ENCODE measurements at places on chromosomes 1 and 21.
A peak's percentile ranks its signal among the peaks of the same experiment; 100 is the strongest.

DNA sequence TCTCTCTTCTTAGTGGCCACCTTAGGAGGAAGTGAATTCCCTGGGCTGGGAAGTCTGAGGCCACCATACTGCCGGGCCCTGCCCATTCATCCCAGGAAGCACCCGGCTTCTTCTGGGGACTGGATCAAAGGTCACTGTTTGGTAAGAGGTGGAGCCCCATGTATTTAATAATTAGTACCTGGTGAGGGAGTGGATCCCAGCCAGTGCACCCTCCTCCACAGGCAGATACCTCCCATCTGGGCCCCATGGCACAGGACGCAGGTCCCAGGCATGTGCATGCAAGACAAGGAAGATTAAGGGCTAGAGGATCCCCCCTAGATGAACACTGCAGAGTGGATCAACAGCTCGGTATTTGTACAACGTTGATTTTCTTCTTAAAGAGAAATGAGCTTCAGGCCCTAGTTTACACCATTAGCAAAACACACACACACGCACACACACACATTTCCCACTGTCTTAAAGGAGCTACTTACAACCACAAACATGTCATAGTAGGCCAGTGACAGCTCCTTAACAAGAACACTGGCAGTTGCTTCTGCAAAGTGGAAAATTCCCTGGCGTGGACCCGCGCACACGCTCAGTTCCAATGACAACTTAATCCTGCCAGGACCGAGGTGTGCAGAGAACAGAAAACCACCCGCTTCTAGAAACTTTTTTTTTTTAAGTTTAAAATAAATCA lies 90.7 kb downstream of the MRPL37 start:
- no peak for DNase-seq

DNA sequence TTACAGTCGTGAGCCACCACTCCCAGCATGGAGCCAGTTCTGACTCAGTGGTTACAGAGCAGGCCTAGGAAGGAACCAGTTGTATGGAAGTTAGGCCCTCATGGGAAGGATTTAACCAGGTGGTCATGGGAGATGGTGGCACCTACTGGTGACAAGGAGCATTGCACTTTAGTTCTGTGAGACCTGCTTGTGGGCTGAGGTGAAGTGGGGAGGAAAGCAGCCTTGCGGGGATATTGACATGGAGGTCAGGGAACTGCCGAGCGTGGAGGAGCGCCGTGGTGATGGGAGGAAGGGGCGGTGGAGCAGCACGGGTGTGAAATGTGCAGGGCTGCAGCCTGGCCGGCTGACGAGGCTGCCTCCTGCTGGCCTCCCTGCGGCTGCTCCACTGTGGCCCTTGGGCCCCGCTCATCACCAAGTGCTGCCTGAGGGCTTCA lies 100.4 kb downstream of the GALNT2 start:
- DNase-seq: peak; percentile 57

GRCh38 chr1:176682830-176683535 lies 220.0 kb downstream of the PAPPA2 start:
- no peak for DNase-seq

DNA sequence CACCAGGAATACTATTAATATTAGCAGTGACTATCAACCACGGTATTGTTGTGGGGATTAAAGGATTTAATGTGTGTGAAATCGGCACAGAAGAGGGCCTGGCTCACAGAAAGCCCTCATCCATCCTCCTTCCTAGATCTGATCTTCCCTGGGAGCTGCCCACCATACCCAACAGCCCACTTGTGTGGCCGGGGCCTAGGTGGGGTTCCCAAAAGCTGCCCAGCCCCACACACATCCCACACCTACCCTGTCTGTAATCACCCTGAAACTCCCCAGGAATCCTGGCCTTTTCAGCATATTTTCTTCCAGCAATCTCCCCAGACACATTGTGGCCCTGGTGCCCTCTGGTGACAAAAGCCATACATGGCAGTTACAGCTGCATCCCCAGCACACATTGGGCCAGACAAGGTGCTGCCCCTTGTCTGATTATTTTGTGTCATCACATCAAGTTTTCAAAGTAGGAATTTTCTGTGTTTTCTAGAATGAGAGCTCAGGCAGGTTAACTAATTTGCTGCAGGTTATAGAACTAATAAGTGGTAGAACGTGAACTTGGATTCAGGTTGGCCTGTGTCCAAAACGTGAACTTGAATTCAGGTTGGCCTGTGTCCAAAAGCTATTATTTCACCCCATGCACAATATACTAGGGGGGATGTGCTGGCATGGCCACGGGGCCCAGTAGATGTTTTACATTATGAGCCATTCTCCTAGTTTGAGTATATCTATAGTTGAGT lies 5.3 kb upstream of the SLC6A9 start:
- DNase-seq: no peak

DNA sequence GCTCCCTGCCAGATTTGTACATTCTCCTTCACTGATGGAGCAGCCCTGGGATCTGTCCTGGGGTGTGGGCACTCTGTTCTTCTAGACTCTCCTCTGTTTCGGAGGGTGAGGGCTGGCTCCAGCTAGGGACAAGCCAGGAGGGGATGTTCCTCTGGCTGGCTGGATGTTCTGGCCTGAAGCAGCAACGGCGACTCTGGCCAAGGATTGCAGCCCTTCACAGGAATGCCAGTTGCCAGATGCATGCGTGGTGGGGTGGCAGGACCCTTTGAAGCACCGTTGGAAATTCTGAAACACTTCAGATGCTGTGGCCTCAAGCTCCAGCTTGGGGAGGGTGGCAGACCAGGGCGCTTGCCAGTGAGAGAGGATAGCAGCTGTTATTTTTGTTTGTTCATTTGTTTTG lies 210.9 kb downstream of the TRABD2B start:
- no peak for DNase-seq

GRCh38 chr21:32389337-32390015 lies 3.3 kb downstream of the URB1 start:
- DNase-seq: no peak

- no peak for DNase-seq
These were observed 459.4 kb downstream of the NPHP4 start for GRCh38 chr1:5532811-5533210.

DNA sequence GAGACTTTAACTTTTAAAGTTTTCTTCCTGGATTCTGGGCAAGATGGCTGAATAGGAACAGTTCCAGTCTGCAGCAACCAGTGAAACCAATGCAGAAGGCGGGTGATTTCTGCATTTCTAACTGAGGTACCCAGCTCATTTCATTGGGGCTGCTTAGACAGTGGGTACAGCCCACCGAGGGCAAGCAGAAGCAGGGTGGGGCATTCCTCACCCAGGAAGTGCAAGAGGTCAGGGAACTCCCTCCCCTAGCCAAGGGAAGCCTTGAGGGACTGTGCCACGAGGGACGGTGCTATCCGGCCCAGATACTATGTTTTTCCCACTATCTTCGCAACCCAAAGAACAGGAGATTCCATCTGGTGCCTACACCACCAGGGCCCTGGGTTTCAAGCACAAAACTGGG lies 121.0 kb downstream of the VAV3 start:
- DNase-seq: no peak

DNA sequence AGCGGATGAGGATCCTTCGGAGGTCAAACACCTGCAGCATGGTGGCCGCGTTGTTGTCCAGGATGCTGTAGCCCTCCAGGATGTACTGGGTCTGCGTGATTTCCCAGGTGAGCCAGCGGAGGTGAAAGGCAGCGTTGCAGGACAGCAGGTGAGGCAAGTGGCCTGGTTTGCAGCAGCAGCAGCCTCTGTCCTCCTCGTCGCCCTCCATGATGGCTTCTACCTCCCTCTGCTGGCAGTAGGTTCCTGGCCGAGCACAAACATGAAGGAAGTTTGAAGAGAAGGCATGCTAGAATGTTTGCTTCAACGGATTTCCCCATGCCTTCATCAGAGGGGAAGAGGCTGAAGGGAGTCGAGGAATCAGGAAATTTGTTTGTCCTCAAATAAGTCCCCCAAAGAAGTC lies 74.7 kb downstream of the NTPCR start:
- DNase-seq: no peak

DNA sequence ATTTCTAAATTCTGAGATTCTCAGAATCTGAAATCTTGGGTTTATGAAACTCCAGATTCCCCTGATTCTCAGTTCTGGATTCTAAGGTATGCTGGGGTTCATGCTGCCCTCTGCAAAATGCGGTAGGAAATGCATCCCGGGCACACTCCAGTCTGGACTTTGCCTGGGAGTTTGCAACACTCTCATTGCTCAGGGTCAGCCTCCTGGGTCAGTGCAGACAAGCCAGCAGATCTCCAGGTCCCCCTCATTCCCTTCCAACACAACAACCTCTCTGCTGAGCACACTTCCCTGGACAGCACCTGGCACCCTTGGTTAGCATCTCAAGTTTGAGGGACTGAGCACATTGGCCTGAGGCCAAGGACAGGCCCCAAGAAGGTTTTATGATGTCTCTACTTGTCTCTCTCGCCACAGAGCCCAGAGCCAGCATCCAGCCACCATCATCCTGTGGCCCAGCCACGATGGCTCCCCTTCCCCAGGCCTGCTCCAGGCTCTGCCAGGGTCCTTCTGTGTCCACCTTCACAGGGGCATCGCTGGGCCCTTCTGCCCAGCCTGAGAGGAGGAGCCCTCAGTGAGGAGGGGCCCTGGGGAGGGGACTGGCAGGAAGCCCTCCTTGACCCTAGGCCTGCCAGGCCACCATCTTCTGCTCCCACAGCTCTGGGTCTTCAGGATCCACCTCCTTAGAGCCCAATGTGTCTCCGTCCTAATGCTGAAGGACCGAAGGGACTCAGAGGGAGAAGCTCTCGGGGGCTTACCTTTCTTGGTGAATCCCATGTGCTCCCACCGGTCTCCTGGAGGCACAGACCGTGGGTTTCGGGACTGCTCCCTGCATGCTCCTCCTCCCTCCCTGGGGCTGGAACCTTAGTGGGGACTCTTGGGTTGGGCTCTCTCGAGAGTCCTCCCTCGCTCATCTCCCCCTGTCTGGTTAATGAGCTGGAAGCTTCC lies 550.7 kb downstream of the PTPRU start:
- DNase-seq: no peak

DNA sequence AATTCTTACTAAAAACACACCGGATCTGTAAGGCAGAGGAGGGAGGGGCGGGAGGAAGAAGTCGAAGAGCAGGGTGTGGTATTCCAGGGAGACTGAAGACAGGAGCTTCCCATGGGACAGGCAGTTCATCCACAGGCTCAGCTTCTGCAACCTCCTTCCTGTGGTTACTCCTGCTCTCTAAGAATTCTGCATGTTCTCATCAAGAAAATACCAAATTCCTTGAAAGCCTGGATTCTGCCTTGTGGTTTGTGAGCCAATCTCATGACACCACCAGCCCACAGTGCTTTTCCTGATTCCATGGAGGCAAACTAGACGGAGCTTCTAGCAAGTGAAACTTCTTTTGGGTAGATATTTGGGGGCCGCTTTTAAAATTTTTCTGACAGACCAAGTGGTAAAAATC lies 1.1 kb upstream of the ST6GALNAC3 start:
- no peak for DNase-seq

GRCh38 chr21:15441060-15441493 lies 288.7 kb upstream of the USP25 start:
- no peak for DNase-seq

GRCh38 chr1:15835741-15836510 lies 11.6 kb upstream of the SPEN start:
- peak; percentile 100 for DNase-seq

DNA sequence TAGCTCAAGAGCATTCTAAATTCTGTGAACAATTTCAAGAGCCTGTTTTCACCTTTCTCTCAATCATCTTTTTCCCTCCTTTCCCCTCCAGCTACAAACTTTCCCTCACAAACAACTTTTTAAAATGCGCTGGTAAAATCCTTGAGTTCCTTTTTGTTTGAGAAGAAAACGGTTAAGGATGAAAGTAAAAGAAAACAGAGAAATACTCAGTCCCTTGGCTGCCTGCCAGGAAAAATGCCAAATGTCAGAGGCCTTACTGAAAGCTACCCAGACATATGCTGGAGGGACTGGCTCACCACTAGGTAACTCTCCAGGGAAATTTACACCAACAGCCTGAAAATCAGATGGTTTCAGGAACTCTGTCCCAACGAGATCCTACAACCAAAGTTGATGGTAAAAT lies 11.0 kb upstream of the SERBP1 start:
- no peak for DNase-seq

DNA sequence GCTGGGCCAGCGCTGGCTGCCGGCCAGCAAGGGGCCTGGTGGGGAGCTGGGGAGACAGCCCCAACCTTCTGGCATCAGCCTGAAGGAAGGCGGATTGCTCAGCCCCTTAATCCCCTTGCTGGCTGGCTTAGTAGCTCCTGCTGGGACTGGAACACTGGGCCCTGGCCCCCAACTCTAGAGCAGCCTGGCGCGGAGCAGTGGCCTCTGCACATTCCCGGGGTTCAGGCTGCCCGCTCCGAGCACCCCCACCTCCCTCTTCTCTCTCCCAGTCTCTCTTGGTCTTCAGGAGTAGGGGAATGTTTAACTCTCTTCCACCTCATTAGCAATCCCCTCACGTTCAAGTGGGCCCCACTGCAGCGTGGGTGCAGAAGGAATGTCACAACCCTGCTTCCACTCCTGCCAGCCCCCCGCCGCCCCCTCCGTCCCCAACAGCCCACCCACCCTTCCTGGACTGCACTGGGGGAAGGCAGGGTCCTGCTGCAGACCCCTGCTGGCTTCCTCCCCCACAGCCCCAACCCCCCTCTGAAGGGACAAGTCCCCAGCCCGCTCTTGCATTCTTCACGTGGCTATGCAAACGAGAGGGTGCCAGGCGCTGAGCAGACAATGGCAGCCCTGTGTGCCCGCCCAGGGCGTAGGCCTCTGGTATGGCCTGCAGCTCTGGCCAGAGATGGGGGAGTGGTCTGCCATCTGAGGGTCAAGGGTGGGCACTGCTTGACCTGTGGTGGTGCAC lies 980 bp upstream of the CLDN19 start:
- no peak for DNase-seq

- no peak for DNase-seq
These were observed 10.7 kb upstream of the OTUD7B start for GRCh38 chr1:150021191-150021694.

DNA sequence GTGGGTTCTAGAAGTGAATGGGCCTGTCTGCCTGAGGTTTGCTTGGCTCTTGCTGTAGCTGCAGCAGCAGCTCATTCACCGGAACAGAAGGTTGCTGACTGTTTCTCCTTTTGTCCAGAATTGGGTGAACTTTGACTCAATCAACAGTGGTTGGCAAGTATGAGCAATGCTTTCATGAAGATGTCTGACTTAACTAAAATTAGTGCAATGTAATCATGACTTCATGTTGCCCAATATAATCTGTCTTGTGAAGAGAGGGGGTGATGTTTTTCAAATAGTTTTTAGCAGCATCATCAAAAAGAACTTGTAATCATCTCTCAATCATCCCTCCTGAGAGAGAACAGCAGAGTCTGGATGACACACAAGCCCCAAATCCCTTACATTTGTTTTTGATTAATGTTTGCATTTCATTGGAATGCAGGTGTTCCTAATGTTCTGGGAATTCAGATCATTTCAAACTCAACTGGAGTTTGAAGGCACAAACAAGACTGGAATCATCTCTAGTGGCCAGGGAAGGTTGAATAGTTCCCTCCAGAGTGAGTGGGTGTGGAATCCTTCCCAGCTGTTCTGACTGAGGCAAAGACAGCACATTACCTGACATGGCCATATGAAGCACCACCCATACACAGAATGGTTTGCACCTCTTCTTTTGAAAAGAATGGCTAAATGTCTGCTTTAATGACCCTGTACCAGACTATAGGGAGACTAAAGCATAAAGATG lies 82.9 kb downstream of the HLX start:
- no peak for DNase-seq

GRCh38 chr1:226973371-226973897 lies 33.3 kb downstream of the COQ8A start:
- DNase-seq: no peak

- no peak for DNase-seq
These were observed 253.9 kb downstream of the RHOU start for GRCh38 chr1:228989176-228989575.

Measured in GM06990 (cell line).